Mammary epithelial cell (primary cell): ENCODE measurements at places on chromosomes 1 and 21. TPM values are rescaled to one million over a fixed set of nuclear protein-coding genes. Genes with fewer than 3 reads are reported as not detected.

KRTAP19-1 gene
- not detected in 2 replicates for total RNA-seq

WNT3A gene
- not detected for total RNA-seq

GRCh38 chr1:158163000-158163947 is 17.4 kb upstream of the CD1D start:
- no peak for DNase-seq

DNA sequence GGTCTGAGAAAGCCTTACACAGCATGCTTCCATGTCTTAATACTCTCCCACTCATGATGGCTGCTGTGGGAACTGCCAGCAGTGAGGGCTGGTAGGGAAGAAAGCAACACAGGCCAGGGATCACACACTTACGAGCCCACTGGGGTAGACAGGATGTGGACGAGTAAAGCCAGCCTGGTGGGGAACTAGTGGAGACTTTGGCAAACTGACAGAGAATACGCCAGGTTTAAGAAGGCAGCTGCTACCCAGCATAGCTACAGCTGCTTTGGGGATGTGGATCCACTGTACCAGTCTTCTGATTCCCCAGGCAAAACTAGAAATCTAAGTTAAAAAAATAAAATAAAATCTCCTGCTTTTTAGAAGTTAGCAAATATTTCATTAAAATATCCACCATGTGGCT is 664.0 kb downstream of the SMYD3 start:
- DNase-seq = no peak

DNA sequence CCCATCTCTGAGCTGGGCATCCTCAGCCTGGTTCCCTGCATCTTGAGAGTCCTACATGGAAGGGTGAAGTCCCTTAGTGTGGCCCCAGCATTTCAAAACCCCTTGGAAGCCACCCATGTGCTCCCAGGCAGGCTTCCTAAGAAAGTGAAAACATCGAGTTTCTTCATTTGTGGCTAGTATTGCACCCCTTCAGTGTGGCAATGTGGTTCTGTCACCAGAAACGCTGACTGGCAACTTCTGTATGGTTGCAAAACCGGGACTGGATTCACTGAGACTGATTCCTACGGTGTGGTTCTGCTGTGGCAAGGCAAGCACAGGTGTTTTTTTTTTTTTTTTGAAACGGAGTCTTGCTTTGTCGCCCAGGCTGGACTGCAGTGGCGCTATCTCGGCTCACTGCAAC is 9.0 kb upstream of the IFNGR2 start:
- no peak for DNase-seq
